Stimulated activated CD4-positive, alpha-beta T cell treated with anti-CD3 and anti-CD28 coated beads, Interleukin-15, amount 100 ng/mL, for 1 hour (primary cell): ENCODE measurements at places on chromosomes 13 and 19.
A peak's percentile ranks its signal among the peaks of the same experiment; 100 is the strongest.

DNA sequence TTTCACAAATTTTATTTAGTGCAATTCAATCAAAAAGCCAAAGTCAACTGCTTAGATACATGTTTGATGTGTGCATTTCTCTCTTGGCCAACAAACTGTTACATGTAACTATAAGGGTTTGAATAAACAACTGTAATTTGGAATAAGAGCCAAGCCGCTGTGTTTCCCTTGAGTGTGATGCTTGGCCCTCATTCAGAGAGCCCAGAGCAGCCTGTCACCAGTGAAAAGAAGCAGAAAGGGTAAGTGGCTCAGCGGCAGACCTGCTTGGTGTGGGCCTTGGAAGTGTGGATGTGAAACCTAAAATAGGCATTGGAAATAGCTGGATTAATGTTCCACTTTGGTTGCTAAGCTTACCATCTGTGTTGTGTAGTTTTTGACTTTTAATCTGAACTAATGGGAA, 924.6 kb downstream of the OLFM4 start:
- DNase-seq: no peak

DNA sequence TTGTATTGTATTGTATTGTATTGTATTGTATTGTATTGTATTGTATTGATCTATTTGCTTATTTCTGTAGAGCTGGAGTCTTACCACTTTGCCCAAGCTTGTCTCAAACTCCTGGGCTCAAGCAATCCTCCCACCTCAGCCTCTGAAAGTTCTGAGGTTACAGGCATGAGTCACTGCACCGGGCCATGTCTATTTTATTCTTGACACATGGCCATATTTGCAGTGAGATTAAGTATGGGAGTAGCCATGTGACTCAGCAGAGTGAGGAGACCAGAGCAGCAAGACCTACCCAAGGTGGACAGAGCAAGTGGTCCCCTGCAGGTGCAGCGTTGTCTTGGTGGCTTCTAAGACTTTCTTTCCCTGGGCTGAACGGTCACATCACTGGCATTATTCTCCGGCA, 49.1 kb upstream of the UBAC2 start:
- DNase-seq: no peak

DNA sequence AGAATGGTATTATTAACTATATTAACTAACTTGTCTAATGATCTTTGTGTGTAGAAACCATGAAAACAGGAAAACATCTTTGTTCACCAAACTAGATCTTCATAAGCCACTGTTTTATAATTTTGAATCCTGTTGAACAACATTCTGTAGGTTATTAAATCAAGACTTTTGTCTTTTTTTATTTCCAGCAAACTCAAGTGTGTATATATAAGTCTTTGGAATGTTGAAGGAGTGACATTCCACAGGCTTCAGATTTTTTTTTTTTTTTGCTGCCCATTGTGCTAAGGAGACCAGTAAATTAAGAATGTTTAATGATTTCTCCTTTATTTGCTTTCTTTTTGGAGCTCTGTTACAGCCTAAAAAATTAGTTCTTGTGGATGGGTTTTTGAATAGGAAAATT, 89.6 kb downstream of the LMO7 start:
- DNase-seq: no peak

DNA sequence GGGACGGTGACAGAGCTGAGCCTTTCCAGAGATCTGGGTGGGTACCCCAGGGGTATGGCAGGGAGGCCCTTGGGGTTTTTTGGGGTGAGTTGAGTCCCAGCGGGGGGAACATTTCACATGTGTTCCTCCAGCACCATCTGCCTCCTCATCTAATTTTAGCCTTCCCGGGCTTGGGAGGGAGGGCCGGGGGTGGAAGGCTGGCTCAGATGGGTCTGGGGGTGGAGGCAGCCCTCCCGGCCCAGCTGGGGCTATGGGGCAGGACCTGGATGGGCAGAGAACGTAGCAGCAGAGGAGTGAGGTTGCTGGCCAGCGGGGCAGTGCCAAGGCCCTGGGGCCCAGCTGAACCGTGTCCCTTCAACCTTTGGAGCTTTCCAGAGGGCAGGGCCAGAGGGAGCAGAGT, 23.5 kb downstream of the ADGRL1 start:
- no peak for DNase-seq

DNA sequence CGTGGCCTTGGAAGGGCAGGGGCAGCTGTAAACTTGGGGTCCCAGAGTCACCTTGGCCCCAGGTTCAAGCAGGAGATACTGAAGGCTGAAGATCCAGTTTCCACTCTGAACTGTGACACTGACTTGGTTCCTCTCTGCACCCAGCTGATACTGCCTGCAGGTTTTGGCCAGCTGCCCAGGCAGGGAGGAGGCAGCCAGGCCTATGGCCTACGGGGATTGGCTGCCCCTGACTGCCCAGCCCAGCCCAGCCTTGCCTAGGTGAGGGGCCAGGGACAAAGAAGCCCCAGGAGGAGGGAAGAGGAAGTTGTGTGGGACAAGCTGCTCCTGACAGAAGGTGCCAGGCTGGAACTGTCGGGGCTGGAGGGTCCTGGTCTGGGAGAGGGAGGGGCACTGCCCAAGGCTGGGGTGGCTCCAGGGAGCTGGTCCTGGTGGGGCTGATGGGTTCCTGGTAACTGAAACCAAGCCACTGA, 51.7 kb upstream of the CYP4F8 start:
- no peak for DNase-seq

- no peak for DNase-seq
Measured at GRCh38 chr13:104442536-104442935, 1376.3 kb upstream of the SLC10A2 start.

DNA sequence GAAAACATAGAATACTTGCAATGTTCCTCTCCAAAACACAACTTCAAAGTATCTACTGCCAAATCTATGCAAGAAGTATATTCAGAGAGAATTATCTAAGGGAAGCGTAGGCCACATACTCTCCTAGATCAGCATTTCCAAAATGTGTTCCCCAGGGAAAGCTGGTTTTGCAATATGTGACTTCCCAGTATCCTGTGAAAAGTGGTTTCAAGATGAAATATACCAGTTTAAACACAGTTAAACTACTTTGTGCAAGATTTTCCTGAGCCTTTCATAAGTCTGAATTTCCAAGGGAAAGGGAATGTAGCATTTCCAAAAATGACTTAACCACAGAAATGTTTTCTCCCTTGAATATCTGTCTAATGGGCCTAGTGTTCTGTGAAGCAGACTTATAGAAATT, 7.6 kb downstream of the STARD13 start:
- no peak for DNase-seq

DNA sequence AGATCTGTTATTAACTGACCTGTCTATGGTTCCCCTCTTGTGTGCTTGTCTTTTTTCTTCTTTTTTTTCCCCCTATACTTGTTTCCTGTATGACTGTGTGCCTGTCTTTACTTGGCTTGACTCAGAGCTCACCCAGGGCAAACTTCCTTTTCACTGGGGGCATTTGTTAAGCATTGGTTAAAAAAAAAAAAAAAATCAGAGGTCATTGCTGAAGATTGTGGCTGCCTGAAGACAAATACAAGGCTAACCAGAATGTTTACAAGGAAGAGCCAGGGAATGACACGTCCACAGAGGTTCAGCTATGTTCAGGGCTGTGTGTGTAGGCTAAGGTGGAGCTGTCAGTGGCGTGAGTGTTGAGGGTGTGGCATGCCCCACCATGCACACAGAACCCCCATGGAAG, 47.1 kb downstream of the LNX2 start:
- no peak for DNase-seq

DNA sequence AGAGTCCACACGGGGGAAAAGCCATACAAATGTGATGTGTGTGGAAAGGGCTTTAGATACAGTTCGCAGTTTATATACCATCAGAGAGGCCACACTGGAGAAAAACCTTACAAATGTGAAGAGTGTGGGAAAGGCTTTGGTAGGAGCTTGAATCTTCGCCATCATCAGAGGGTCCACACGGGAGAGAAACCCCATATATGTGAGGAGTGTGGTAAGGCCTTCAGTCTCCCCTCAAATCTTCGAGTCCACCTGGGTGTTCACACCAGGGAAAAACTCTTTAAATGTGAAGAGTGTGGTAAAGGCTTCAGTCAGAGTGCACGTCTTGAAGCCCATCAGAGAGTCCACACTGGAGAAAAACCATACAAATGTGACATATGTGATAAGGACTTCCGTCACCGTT, 23.3 kb upstream of the ZNF233 start:
- no peak for DNase-seq

GRCh38 chr19:49213791-49214190, 56.2 kb downstream of the TRPM4 start:
- DNase-seq: no peak

GRCh38 chr13:24038405-24038804, 122.1 kb upstream of the SPATA13 start:
- no peak for DNase-seq

DNA sequence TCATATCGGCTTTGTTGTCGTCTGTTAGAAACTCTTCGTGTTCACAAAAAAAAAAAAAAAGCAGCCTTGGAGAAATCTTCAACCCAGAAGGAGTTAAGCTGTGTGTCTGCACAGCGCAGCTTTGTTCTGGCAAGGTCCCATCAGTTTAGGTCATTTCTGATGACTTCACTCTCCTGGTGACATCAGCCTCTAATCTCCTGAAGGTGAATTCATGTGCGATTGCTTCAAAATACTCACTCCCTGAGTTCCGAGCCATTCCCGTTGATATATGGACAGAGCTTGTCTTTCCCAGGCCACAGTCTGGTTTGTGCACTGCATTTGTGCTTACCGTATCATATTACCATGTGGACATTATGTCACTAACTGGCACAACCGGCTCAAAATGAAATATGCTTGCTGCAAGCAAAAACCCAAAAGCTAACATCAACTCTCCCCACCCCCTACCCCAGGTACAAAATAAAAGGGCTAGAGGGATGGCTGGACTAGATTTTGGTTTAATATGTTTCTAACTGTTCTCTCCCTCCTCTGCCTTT, 342.4 kb downstream of the KCNRG start:
- DNase-seq: no peak

GRCh38 chr13:40550130-40550529, 116.3 kb downstream of the FOXO1 start:
- no peak for DNase-seq

GRCh38 chr19:3462991-3463713, 17.2 kb downstream of the SMIM24 start:
- DNase-seq: no peak

- DNase-seq: no peak
Measured at GRCh38 chr19:10112037-10112761, 706 bp downstream of the P2RY11 start.

DNA sequence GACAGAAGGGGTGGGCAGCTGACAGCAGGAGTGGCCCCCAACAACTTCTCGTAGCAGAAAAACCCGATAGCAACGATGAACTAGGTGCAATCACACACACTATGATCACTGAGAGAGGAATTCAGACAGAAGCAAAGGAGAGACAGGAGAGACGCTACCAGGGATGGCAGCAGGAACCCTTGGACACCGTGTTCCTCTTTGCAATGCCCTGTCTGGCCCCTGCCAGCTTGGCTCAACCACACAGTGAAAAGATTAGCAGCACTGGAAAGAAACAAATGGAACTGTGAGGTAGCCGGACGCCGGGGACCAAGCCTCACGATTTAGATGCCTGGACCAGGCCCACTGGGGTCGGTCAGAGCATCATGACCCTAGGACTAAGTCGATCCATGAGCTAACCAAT, 23.6 kb downstream of the DCAF15 start:
- no peak for DNase-seq

GRCh38 chr13:97911311-97912138, 42.0 kb upstream of the IPO5 start:
- no peak for DNase-seq

DNA sequence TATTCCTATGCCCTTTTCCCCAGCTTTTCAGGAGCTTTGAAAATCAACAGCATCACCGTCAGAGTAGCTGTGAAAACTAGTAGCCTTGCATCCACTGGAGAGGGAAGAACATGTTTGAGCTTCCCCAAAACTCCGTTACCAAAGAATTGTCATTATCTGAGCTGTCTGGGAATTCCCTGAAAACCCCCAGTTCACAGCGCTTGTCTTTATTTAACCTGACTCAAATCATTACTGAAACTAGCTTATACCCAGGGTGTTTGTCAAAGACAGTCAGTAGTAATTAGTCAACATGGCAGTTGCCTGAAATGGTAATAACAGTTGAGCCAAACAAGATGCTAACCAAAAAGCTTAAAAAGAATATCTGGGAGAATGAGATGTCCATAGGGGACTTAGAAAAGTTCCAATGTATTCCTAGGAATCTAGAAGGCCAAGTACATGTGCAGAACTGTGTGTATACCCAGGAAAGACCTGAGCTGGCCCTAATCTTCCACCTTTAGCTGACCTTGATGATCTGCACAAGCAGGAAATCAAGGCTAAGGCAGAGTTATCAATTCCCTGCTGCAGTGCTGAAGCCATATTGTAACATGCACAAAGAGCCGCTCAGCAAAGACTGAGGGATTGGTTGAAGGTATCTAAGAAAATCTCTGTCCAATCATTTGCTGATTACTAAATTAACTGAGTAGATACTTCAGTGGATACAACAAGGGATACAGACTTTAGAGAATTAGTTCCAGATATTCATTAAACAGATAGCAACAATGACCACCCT, 130.8 kb downstream of the KL start:
- no peak for DNase-seq

GRCh38 chr13:37326334-37326733, 220.9 kb upstream of the CSNK1A1L start:
- no peak for DNase-seq

DNA sequence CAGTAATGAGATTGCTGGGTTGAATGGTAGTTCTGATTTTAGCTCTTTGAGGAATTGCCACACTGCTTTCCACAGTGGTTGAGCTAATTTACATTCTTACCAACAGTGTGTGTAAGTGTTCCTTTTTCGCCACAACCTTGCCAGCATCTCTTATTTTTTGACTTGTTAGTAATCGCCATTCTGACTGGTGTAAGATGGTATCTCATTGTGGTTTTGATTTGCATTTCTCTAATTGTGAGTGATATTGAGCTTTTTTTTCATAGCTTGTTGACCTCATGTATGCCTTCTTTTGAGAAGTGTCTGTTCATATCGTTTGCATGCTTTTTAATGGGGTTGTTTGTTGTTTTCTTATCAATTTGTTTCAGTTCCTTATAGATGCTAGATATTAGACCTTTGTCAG, 245.0 kb downstream of the MTUS2 start:
- no peak for DNase-seq

DNA sequence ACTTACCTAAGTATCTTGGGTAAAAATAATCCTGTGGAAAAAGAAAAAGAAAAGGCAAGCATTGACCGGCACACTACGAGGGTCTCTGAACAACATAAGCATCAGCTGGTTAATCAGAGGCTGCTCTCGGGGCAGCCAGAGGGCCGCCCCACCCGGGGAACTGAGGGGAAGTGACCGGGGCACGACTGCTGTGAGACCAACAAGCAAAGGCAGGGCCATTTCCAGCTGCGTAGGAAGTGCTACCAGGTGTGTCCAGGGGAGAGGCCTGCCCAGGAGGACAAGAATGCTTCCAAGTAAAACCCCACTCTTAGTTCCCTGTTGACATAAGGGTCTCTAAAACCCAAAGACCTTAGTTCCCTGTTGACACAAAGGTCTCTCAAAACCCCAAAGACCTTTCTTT, 15.9 kb downstream of the GAS6 start:
- DNase-seq: no peak

GRCh38 chr19:50902640-50903039, 8.6 kb downstream of the KLK4 start:
- DNase-seq: no peak

- DNase-seq: peak; percentile 66
Measured at GRCh38 chr13:31199849-31200636, at the start of gene B3GLCT. B3GLCT (plus strand) TSS chr13:31199975; CDS start chr13:31200085, 110 bp downstream.
